ENCODE measurements at places on chromosomes 3 and 15.

DNA sequence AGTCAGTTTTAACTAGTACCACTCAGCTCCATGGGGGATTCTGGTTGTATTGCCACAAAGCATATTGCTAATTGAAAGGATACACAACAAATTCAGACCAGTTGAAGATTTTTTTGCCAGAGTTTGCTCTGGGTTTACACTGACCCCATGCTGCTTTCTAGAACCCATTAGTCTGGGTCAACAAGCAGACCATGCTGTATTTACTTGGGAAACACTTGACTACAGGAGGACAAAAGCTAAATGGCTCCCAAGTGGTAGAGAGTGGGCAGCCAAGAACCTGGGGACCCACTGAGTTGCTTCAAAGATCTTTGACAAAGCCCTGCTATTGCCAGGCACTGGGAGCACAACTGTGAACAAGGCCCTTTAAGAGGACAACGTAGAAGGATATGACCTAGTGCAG is 86.8 kb upstream of the PSMD6 start:
- no peak for DNase-seq

DNA sequence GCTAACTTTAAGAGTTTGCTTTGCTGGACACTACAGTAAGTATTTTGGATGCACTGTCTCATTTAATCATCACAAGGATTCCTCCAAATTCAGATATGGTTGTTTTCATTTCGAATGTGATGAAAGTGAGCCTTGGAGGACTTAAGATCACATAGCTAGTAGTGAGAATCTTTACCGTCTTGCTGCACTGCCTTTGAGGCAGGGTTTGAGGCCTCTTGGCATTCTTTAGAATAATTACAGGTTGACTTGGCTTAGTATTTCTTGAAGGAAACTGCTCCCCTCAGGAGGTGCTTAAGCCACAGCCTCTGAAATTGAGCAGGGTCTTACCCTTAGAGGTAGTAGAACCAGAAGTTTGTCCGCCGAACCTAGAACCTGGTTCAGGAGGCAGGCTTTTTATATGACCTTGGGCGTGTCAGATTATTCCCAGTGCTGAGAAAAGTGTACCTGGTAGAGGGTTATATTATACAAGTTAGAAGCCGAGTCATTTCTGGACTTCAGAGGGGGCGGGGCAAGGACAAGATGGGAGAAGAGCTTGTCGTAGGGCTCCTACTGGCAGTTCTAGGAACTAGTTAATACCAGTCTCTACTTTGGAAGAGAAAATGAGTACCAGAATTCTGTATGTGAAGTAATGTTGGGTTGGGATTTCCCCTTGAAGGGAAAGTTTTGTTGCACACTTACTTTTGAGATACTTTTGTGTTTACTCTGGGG is 1.1 kb downstream of the TFG start:
- no peak for DNase-seq

DNA sequence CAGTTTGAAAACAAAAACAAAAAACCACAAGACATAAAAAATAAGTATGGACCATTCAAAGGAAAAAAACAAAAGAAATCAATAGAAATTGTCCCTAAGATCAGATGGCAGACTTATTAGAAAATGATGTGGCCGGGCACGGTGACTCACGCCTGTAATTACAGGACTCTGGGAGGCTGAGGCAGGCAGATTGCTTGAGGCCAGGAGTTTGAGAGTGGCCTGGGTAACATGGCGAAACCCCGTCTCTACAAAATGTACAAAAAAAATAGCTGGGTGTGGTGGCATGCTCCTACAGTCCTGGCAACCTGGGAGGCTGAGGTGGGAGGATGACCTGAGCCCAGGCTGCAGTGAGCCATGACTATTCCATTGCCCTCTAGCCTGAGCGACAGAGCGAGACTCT is 16.6 kb downstream of the SPCS1 start:
- no peak for DNase-seq

DNA sequence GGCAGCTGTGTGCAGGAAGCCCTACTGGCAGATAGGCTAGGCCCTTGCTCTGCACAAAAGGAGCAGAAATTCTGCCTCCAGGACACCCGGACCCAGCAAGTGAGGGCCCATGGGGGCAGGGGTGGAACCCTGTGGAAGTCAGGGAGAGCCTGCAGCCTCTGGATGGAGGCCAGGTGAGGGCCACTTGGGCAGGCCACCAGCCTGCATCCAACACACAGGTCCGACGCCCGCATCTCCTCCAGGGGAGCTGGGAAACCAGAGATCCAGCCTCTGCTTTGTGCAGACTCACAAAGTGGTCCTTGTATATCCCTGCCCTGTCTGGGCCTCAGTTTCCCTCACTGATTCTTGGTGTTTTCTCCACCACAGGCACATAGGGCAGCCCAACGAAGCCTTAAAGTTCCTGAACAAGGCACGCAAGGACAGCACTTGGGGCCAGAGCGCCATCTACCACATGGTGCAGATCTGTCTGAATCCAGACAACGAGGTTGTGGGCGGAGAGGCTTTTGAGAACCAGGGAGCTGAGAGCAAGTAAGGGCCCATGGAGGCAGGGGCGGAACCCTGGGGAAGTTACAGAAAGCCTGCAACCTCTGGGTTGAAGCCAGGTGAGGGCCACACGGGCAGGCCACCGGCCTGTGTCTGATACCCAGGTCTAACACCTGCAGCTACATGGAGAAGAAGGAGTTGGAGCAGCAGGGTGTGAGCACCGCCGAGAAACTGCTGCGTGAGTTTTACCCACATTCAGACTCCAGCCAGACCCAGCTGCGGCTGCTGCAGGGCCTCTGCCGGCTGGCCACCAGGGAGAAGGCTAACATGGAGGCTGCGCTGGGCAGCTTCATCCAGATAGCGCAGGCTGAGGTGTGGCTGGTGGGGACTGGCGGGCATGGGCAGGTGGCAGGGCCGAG is 16.6 kb downstream of the CSRNP1 start:
- no peak for DNase-seq

GRCh38 chr3:98003306-98003969 is 31.2 kb upstream of the RIOX2 start:
- DNase-seq, result no peak

GRCh38 chr3:49020330-49021212 is 1.4 kb upstream of the NDUFAF3 start:
- DNase-seq, result no peak

DNA sequence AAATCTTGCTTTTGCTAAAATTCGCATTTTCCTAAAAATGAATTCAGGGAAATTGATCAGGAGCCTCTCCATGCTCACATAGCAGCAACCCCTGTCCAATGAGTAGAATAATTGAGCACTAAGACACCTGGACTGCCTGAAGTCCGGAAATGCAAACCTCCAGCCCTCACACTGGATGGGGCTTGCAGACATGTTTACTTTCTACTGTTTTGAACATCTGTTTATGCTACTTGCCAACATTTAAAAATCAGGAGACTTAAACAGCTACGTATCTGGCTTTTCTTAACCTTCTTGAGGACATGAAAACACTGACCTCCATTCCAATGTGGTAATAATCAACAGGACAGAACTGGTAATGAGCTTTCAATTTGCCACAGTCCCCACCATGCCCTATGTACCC is 184.4 kb downstream of the SHOX2 start:
- no peak for DNase-seq

DNA sequence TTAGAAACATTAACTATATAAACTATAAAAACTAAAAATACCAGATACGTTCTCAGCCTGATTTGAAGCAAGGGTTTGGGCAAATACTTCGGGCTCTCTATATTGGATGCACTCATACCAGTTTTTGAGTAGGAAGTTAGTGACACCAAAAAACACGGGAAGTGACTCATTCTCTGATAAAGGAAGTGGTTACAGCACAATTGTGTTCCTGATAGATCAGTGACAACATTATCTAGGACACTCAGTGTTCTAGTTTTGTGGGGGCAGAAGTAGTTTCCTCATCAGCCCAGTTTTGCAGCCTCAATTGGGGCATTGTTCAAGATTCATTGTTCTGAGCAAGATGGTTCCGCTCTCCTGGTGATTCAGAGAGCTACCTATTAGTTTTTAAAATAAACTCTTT is 469.6 kb upstream of the DPPA4 start:
- no peak for DNase-seq

- DNase-seq, result no peak
Observed at GRCh38 chr3:50644561-50644960, 27.6 kb downstream of the MAPKAPK3 start.

DNA sequence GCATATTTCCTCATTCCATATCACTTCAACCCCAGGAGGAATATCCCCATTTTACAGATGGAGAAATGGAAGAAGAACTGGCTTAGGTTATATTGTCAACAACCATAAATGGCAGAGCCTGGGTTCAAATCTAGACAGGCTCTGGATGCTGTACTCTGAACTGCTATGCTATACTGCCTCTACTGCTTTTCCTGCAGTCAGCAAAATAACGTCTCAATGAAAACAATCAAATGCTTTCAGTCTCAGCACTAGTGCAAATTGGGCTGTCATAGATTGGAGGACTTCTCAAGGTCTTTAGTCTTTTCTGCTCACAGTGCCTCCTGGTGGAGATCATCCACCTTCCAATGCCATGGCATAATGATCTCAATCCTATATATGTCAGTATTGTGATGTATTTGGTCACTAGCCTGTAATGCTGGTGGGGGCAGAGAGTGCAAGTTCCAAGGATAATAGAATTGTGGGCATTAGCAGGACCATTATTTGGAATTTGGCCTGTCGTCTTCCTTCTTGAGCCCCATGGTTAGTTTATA is 285.0 kb downstream of the CLSTN2 start:
- no peak for DNase-seq

GRCh38 chr3:28547677-28548076 is 199.1 kb upstream of the AZI2 start:
- DNase-seq, result no peak

GRCh38 chr3:58404396-58404795 is 29.2 kb downstream of the PDHB start:
- no peak for DNase-seq

- DNase-seq, result no peak
Observed at GRCh38 chr3:180036092-180036670, 556 bp downstream of the PEX5L start.

- DNase-seq, result no peak
Observed at GRCh38 chr3:51675201-51675611, 4.2 kb downstream of the TEX264 start.

- DNase-seq, result no peak
Observed at GRCh38 chr3:111796566-111796965, 62.5 kb upstream of the PHLDB2 start.

- no peak for DNase-seq
Observed at GRCh38 chr15:72866866-72867616, 83.5 kb upstream of the ADPGK start.

DNA sequence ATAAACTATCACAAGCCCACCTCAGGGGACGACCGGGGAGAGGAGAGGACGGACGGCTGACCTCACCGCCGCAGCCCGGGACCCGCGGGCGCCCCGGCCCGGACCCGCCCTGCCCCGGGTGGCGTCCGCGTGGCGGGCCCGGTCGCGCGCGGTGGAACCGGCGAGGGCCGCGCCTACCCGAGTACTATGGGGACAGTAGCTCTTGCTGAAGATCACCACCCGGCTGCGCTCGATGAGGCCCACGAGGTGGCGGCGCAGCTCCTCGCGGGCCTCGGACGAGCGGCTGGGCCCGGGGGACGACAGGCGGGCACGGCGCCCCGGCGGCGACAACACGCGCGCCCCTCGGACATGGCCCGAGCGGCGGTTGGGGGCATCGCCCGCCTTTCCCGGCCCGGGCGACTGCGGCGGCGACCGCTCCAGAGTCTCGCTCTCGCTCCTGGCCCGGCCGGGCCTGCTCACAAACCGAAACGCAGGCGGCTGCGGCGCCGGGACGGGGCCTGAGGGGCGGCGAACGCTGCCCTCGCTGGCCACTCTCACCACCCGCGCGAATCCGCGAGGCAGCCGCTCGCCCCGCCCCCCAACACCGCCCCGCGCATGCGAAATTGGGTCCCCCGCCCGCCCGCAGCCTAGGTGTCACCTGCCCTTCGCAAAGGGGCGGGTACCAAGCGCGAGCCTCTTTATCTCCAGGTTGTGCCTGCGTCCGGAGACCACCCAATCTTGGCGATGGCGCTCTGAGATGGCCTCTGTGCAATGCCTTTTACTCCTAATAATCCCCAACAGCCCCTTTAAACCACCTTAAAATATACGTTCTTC is at the start of gene TXNRD3:
Gene TXNRD3, minus strand, starts transcription at position 554 of the 813 bp plus-strand sequence.
- peak; percentile 33 for DNase-seq

DNA sequence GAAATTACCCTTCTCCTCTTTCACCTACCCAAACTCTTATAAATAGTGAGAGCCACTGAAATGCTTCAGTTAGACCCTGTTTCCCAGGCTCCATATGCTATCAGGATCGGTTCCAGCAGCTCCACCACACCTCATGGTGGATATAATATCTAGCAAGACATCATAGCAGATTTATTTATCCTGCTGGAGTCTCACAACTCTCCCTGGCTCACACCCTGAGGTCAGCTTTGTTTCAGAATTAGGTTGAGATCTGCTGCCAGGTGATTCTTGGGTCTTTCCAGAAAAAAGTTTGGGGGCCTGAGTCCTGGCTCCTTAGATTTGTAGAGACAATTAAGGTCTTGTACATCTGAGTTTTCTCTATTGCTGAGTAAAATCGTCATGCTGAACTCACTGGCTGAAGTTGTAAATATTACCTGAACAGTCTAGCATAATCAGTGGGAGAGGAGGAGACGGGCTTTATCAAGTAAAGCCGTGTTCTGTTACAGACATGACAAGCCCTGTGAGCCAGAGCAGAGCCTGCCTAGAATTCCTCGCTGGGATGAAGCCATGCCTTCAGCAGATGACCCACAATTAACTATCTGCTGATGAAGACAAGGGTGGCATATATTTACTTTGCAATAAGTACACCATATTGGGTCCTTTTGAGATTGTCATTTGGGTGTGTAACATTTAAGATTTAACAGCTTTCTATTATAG is 131.6 kb downstream of the STAC start:
- no peak for DNase-seq

- no peak for DNase-seq
Observed at GRCh38 chr15:81478354-81478753, 104.3 kb upstream of the TMC3 start.

GRCh38 chr3:31714495-31715280 is 182.0 kb downstream of the STT3B start:
- no peak for DNase-seq

GRCh38 chr15:79954661-79955060 is 16.3 kb downstream of the BCL2A1 start:
- DNase-seq, result no peak

- no peak for DNase-seq
Observed at GRCh38 chr15:38624244-38625205, 59.9 kb upstream of the RASGRP1 start.
